ENCODE measurements at places on chromosomes 11 and 22. TPM values are rescaled to one million over a fixed set of nuclear protein-coding genes. Genes with fewer than 3 reads are reported as not detected.

DNA sequence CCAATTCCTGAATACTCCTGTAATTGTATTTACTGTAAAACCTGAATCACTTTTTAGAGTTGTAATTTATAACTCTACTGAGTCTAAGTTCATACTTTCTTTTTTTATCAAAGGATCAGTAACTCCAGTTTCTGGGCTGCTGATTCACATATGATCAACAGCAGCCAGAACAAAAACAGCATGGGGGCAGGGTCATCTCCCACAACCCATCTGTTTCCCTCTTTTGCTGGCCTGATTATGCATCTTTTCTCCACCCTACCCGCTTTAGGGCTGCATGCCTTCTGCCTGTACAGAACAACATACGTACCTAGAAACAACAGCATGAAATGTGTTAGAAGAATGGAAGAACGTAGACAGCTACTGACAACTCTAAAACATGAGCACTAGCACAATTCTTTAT, 76.0 kb downstream of the MRTFA start:
- no peak for DNase-seq

MRPL17 gene
- 35.1 TPM for total RNA-seq

MMP3 gene
- not detected for total RNA-seq

GRCh38 chr11:92830377-92831155, 138.9 kb upstream of the MTNR1B start:
- DNase-seq, result no peak

OR10S1 gene
- total RNA-seq, result not detected

CHRNA10 gene
- total RNA-seq, result 1.2 TPM

- DNase-seq, result no peak
These were observed 4.0 kb downstream of the RPL3 start for GRCh38 chr22:39315389-39315788.

OTOG gene
- not detected for total RNA-seq

GRCh38 chr11:14443638-14444037, 56.0 kb downstream of the COPB1 start:
- no peak for DNase-seq

DNA sequence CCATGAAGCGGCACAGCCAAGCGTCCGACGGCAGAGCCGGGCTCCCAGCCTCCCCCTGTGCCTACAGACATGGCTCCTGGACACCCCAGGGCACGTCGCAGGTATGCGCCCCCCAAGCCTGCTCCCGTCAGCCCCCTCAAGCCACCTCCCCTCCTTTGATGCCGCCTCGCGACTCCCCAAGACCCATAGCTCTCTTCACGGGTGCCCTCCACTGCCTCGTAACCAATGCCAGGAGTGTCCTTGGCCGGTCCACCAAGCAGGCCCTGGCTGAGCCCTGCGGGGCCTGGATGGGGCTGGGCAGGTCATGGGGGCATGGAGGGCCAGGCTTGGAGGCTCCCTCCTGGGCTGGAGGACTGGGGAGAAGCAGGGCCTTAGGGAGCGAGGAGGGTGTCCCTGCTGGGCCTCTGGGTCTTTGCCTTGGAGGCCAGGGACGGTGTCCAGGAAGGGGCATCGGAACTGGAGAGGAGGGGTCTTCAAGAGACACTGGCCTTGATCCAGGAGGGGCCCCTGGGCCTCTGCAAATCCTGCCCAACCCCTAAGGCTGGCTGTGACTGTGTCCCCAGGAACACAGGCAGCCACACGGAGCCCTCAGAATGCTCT, 9.2 kb downstream of the ANO9 start:
- DNase-seq, result no peak

DNA sequence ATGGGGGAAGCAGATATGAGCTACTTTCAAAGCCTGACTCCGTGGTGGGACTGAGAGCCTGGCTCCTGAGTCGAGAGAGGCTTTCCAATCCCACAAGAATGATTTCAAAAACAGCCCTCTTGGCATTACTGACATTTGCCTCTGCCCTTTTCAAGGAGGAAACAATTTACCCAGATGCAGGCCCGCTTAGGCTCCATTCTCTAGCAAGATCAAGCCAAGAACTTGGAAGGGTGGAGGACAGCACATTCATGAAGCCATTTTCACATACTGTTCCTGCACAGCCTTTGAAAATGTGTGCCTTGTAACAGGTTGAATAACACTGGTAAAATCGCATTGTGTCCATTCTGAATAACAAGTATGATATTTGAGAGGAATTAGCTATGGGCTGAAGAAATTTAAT, 58.2 kb upstream of the EED start:
- no peak for DNase-seq

PKNOX2 gene
- 17.8 TPM for total RNA-seq

- DNase-seq, result no peak
These were observed 92.7 kb downstream of the RPL27A start for GRCh38 chr11:8775332-8775731.

TMEM126B gene
- 45.2 TPM for total RNA-seq

DNA sequence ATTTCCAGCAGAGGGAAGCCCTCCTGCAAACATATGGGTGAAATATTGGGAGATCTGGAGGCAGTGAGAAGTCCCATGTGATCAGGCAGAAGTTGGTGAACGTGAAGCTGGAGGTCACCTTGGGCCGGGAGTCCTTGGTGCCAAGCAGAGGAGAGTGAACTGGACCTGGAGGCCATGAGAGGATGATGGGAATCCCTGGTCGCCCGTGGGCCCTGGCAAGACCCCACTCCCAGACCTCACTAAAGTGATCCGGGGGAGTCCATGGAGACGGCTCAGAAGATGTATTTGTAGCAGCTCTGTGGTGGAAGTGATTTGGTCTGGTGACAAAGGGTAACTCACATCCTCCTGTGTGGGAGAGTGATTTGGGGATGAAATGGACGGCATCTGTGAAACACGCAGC, 71.0 kb downstream of the ARHGAP8 start:
- DNase-seq, result no peak

SYCE3 gene
- total RNA-seq, result not detected

- DNase-seq, result no peak
These were observed 24.7 kb downstream of the PLEKHA7 start for GRCh38 chr11:16989554-16989953.

ZNF202 gene
- total RNA-seq, result 9.6 TPM

DNA sequence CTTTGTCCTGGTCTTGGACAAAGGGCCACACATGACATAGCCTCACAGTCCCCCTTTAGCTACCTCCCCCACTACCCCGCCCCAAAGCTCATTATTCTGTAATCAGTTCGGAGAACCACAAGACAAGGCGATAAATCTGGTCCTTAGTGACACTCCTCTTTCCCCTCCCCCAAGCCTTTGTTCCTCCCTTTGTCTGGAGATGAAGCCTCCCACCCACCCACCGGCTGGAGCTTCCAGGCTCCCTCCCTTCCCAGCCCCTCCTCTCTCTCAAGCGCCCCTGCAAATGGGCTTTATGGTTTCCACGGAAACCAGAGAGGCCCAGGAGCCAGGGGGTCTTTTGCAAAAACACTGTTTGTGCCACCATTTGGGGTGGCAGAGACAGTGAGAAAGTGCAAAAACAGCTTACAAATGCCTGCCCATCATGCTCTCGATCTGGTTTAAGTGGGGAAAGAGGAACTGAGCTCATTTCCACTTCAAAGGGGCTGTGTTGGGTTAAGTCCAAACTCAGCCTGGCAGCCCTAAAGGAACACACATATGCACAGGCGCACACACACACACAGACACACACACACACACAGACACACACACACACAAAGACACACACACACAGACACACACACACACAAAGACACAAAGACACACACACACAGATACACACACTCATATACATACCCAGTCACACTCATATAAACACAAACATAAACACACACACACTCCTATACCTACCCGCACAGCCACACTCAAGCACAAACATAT, 23.5 kb downstream of the APLNR start:
- DNase-seq, result no peak

- no peak for DNase-seq
These were observed 34.4 kb upstream of the CD5 start for GRCh38 chr11:61067782-61068446.

AP2A2 gene
- total RNA-seq, result 92.0 TPM

- no peak for DNase-seq
These were observed 620 bp upstream of the ANO5 start for GRCh38 chr11:22192289-22192641.

DNA sequence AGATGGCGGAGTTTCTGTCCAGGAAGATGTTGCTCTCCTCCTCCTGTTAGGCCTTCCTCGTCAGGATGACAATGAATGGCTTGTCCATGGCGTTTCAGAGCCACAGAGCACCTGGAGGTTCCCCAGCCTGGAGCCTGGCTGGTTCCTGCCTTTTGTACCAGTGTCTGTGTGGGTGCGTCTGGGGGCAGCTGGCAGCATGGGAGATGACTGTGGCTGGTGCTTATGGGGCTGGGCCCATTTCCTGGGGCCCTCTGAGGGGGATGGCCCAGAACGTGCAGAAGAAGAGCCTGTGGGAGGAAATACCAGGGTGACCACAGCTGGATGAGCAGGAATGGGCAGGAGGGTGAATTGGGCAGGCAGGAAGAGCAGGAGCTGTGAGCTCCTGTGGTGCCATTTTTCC, 6.7 kb downstream of the SLC37A2 start:
- DNase-seq, result peak; percentile 62

DNA sequence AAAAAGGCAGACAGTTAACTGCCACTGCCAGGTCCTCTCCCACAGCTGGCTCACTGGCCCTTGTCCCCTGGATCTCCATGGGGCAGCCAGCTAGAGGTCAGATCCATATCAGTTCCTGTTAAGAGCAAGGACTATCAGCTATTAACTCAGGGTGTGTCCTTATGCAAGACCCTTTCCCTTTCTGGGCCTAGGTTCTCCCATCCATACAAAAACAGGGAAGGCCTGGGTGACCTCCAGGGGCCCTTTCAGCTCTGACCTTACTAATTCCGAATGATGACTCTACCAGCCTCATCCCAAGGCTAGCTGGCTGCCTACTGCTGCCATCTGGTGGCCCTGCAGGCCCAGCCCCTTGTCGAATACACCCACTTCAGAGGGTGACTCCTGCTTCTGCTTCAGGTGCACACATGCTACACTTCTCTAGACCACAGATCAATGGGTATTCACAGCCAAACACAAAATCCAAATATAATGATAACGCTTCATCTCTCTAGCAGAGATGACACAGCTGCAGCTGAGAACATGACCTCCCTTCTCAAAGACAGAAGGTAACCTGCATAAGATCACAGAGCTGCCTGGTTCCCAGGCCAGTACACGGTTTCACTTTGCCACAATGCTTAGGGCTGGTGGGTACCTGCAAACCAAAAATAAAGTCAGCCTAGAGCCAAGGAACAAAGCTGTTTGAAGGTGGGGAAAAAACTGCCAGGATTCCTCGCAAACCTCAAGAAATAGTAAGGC, 34.1 kb downstream of the SERGEF start:
- DNase-seq, result no peak

DNA sequence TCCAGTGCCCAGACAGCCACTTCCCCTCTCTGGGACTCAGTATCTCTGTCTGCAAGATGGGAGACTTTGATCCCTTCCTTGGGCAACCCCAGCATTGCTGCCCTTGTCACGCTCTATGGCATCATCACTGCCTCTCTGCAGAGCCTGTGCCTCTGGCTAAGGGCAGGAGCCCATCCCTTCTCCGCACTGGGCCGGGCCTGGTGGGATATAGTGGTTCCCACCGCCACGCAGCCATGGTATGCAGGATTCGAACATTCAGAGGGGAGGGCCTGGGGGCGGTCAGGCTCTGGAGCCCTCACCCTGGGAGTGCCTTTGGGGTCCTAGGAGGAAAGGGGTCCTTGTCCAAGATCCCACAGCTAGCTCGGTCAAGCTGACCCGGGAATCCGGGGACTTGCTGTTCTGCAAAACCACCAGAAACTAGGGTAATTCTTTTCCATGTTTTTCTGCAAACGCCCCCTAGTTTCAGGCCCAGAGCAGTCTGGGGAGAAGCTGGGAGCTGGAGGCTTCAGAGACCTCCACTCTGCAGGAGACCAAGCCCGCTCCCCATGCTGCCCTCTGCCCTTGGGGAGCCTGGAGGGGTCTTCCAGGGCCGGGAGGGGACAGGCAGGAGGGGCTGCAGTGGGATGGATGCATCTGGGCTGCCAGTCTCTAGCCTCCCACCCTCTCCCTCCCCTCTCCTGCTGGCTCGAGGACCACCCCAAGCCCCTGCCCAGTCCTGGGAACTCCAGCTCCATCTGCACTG, 24.4 kb upstream of the CBX7 start:
- DNase-seq, result no peak

DNA sequence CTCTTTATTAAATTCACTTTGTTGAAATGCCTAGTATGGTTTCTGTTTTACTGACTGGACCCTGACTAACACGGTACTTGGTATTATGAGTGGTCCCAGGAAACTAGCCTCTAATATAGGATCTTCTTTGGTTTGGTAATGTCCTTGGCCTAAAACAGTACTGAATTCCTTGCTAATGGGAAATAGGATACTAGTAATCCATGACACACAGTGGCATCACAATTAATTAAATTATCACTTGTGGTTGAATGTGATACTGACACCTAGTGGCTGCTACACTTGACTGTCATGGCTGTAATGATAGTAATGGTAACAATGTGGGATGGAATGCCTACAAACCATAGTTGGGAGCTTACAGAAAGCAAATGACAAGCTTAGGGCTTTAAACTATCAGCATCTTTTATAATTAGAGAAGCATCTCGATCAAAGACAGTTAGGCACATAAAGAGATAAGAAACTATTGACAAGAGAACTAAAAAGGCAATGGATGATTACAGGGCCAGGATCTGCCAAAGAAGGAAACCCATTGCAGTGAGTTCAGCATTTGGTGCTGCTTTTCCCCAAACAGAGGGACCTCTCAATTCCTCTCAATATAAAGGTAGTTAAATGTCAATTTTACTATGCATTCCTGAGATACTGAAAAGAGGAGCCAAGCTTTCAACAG, 8.6 kb downstream of the DNHD1 start:
- no peak for DNase-seq

DNA sequence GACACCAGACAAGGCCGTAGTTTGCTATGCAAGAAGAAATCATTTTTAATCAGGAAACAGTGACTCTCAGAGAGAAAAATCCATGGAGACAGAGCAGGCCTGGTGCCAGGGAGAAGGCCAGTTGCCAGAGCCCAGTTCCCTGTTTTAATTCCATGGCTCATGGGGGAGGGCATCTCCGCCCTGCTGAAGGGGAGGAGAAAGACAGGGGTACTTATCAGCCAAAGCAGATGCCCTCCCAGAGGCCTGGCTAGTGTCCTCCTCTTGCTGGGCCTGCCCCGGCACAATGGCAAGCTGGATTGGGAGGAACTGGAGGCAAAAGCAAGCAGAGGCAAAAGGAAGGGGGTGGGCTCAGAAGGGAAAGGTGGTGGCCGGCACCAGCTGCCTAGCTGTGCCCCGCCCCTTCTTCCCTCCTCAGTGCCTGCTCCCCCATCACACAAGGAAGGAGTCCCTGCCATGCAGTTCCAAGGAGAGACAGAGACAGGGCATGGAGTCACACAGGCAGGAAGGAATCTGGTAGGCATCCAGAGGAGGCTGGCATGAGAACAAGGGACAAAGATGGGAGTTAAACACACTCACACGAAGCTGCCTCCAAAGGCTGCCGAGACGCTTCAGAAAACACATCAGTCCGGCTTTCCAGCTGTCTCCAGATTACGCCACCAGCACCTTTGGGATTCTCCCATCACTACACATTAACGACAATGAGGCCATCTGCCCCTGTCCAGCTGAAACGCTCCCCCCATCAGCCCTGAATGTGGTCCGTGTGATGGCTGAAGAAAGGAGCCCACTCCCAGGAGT, 591.8 kb downstream of the BUD13 start:
- DNase-seq, result no peak
